ENCODE measurements at places on chromosomes 4 and X.

DNA sequence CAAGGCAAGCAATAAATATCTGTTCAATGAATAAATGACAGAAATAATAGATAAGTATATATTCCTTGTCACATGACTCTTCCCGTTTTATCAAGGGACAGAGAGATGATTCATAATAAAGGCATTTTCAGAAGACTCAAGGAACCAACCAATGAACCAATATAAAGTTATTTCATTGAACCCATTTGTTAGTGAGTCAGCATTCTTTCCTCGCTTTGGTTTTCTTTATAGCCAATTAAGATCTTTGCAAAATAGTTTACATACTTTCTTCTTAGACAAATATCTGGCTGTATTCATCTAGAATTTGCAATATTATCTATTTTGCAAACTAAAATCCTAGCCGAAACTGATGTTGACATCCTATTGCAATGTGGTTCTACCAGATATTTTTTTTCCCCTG lies 269.4 kb downstream of the IL15 start:
- H3K4me3 ChIP-seq = no peak overlapping the region
- H3K4me1 ChIP-seq = no peaks in the 10 kb centered on the region
- no peak overlapping the region for H3K27ac ChIP-seq
- DNase-seq = no peak

DNA sequence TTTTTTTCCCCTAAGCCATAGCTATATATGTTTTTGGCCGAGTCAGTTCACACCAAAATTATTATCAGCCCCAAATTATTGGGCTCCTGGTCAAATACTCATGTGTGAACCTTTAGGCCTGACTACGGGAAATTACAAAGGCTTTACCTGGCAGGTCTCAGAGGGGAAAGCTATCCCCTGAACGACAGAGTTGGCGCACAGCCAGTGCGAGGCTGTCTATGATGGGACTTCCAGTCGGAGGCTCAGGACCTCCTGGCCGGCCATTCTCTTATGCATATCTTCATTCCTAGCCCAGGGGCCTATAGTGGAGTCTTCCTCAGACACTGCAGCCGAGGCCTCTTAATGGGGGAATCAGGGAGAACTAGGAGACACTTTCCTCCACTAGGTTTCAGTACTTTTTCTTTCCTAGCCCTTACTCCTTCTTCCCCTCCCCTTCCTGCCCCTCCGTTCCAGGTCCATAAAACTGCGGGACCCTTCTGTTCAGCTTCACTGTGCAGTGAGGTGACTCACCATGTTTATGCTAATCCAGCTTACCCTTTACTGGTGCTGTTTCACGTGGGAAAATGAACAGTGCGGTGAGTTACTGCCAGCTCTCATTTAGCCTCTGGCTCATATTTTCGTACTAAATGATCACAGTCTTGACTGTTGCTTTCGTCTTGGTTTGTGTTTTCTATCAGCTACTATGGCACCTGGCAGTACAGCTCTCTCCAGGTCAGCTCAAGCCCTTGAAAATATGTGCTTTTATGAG lies 533.9 kb downstream of the FSTL5 start:
- H3K4me3 ChIP-seq = no peak overlapping the region
- H3K4me1 ChIP-seq = no peaks in the 10 kb centered on the region
- no peak overlapping the region for H3K27ac ChIP-seq
- DNase-seq = no peak

- DNase-seq = no peak
- no peaks in the 10 kb centered on the region for H3K27me3 ChIP-seq
- no peak overlapping the region for H3K27ac ChIP-seq
- no peak overlapping the region for H3K4me3 ChIP-seq
- H3K36me3 ChIP-seq = no peaks in the 10 kb centered on the region
Measured at GRCh38 chr4:25500626-25501316, 123.7 kb downstream of the ANAPC4 start.

DNA sequence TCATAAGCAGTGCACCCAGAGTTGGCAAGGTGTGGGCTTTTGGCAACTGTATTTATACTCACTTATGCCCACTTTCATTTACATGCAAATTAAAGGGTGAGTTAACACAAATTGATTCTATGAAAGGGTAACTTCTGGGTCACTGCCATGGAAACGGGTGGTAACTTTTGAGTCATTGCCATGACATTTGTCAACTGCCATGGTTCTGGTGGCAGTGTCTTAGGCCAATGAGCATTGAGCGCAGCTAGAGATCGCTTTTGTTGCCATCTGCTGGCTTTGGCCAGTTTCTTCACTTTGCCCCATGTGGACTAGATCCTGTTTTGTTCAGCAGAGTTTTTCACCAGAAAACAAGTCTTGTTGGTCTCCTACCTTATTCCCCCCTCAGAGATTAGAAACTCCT lies 170.8 kb upstream of the NUDT6 start:
- no peak for DNase-seq
- peaks cover 3% of the 10 kb centered on the region for H3K4me1 ChIP-seq
- H3K4me3 ChIP-seq = no peak overlapping the region
- H3K36me3 ChIP-seq = peaks cover 25% of the 10 kb centered on the region

DNA sequence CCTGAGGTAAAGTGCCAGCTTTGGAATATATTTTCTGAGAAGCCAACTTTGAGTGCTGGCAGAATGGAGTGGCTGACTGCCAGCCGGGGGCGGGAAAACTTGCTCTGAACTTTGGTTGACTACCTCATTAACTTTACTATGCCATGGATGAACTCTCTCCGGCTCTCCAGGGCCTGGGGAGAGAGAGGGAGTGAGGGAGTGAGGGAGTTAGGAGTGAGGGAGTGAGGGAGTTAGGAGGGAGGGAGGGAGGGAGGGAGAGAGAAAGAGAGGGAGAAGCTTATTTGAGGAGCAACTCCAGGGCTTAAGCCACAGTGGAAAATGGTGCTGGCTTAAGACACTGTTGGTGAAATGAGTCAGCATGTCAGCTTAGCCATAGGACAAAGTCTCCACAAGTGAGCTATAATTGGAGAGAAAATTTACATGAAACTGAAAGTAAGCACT lies 280.9 kb upstream of the RPS6KA3 start:
- DNase-seq = no peak
- H3K27me3 ChIP-seq = peaks cover 1% of the 10 kb centered on the region
- no peak overlapping the region for H3K4me3 ChIP-seq
- H3K4me1 ChIP-seq = peaks cover 5% of the 10 kb centered on the region

DNA sequence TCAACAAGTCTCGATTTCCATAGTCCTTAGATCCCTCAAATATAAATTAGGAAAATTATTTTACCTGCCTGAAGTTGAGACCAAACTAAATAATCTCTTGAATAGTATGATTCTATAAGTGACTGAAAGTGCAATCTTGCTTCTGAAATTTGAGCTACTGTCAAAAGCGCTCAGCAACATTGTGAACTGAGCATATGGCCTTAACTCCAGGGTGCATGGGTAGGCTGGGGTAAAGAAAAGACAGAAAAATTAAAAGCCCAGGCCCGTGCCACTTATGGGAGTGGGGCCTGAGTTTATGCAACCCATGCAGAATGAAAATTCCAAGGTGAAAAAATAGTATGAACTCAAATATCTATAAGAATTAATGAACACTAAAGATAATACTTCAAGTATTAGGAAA lies 9.8 kb downstream of the PGRMC2 start:
- H3K27me3 ChIP-seq = no peaks in the 10 kb centered on the region
- H3K27ac ChIP-seq = no peak overlapping the region

DNA sequence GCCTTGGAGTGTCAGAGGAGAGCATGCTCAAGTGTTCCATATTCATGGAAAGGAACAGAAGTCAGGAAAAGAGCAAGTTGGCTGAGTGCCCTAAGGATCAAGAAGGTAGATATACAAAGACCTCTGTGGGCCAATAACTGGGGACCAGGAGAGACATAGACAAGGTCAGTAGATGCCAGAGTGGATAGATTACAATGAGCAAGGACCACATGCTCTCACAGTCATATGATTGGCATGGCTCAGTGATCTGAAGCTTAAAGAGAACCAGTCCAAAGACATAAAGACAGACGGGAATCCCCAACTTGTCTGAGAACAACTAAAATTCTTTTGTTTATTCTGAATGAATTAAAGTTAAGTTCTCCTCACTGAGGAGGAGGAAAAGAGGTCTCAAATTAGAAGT lies 289.7 kb downstream of the HS3ST1 start:
- H3K27ac ChIP-seq = no peak overlapping the region
- H3K4me3 ChIP-seq = no peak overlapping the region
- DNase-seq = no peak

DNA sequence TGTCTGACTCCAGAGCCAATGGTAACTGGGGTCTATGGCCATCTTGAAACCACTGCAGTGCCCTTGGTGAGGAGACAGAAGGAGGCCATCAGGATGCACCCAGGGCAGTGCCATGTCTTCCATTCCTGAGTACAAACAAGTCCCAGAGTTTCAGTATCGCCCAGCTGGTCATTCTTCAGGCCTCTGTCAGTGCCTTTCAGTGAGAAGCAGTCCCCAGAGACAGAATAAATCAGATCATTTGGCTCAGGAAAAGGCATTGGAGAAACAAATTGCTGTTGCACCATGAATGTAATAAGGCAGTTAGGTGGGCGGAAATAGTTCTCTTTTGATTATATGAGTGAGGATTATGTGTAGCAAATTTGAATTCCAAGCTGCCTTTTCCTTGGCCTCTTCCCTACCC lies 21.3 kb downstream of the ADGRG4 start:
- no peaks in the 10 kb centered on the region for H3K36me3 ChIP-seq
- no peaks in the 10 kb centered on the region for H3K27me3 ChIP-seq
- H3K4me3 ChIP-seq = no peak overlapping the region
- no peak for DNase-seq
- H3K27ac ChIP-seq = no peak overlapping the region

DNA sequence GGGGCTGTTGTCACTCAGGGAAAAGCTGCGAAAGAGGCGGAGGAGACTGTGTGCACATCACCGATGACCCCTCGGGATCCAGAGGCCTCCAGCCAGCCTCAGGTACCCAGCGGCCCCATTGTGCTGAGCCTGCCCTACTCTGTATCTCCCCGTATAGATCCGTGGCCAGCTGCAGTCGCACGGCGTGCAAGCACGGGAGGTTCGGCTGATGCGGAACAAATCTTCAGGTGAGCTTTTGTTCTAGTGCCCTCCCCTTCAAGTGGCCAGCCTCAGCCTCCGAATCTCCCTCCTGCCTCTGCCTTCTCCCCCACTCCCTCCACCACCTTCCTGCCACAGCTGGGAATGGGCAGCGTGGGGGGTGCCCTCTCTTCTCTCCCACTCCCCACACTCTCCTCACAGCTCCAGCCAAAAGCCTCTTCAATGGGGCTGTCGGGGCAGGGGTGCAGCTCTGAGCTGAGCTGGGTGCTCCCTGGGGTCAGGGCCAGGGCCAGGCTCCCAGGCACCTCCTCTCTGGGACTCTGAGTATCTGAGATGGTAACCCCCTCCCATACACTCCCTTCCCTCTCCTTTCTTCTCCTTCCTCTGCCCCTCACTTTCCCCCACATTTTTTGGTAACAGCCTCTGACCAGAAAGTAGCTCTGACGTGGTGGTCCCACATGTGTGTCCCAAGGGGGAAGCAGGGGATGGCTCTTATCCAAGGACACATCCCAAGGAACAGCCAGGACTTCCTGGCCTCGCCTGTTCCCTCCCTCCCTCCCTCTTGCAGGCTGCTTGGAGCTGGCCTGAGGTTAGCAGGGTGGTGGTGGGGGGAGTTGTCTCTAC lies 20.4 kb upstream of the UBA1 start:
- peaks cover 13% of the 10 kb centered on the region for H3K36me3 ChIP-seq
- H3K4me1 ChIP-seq = no peaks in the 10 kb centered on the region
- no peak overlapping the region for H3K4me3 ChIP-seq
- no peak overlapping the region for H3K27ac ChIP-seq

GRCh38 chr4:54440394-54441136 lies 211.5 kb downstream of the PDGFRA start:
- peaks cover 20% of the 10 kb centered on the region for H3K27me3 ChIP-seq
- no peak overlapping the region for H3K4me3 ChIP-seq
- no peaks in the 10 kb centered on the region for H3K36me3 ChIP-seq
- no peaks in the 10 kb centered on the region for H3K4me1 ChIP-seq
- no peak overlapping the region for H3K27ac ChIP-seq

DNA sequence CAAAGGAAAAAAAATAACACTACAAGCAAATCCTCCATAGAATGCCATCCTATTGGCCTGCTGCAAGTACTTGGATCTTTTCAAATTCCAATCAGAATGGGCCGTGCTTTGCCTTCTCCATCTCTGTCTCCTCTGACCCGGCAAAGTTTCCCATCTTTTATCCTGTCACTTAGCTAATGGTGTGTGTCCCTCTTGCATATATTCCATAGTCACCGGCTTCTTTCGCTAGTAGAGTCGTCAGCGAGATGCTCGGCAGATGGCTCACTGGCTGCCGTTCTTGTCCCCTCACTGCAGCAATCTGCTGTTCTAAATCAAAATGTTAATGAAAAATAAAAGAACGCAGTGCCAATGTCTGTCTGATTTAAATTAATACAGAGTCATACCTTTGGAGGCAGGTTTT lies 22.1 kb downstream of the GRIA3 start:
- H3K27ac ChIP-seq = no peak overlapping the region
- no peaks in the 10 kb centered on the region for H3K27me3 ChIP-seq

DNA sequence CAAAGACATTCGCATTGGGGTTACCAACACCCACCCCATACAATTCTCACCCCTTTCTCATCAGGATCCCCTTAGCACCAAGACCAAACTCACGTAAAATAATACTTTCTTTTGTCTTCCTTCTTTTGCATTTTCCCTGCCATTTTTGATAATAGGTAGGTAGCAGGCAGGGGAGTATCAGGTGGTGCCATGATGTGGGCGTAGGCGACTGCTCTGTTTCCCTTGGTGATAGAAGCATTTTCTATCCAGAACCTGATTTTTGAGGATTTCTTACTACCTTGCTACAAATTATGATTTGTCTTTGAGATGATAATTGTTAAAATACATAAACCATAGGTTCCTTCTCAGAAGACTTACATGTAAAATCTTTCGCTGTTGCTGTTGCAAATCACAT lies 150.3 kb downstream of the DCTD start:
- H3K4me3 ChIP-seq = no peak overlapping the region
- no peak overlapping the region for H3K27ac ChIP-seq
- no peaks in the 10 kb centered on the region for H3K36me3 ChIP-seq
- no peaks in the 10 kb centered on the region for H3K4me1 ChIP-seq

DNA sequence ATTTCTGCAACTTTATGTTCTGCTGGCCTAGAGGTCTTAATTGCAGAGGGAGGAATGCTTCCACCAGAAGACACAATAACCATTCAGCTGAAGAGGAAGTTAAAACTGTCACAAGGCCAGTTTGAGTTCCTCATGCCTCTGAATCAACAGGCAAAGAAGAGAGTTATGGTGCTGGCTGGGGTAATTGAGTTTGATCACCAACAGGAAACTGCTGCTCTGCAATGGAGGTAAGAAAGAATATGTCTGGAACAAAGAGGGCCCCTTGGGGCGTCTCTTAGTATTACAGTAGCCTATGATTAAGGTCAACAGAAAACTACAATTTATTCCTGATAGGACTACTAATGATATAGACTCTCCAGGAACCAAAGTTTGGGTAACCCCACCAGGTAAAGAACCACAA lies 744.0 kb downstream of the FSTL5 start:
- H3K27ac ChIP-seq = no peak overlapping the region
- H3K4me1 ChIP-seq = no peaks in the 10 kb centered on the region
- no peaks in the 10 kb centered on the region for H3K27me3 ChIP-seq

DNA sequence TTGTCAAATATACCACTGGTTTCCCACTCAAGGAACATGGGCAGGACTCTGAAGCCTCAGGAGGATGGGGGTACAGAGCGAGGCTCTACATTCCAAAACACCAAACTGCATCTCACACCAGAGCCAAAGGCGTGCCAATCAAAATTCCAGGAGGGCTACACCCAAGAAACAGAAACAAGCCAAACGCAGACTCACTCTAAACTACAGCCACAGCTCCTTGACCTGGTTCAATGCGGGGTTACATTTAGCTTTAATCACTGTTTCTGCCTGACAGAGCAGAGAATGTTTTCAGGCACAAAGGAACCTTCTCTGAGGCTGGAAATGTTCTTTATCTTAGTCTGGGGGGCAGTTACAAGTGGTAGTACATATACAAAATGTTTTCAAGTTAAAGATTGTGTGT lies 2121.5 kb upstream of the AGA start:
- no peak overlapping the region for H3K4me3 ChIP-seq
- DNase-seq = no peak
- H3K36me3 ChIP-seq = no peaks in the 10 kb centered on the region
- H3K27ac ChIP-seq = no peak overlapping the region
- H3K4me1 ChIP-seq = no peaks in the 10 kb centered on the region
- H3K27me3 ChIP-seq = no peaks in the 10 kb centered on the region

Measured in activated naive CD8-positive, alpha-beta T cell treated with anti-CD3 and anti-CD28 coated beads for 36 hours (primary cell).